Thoracic aorta (tissue), 2 donors: ENCODE measurements at places on chromosomes 3 and 15. TPM values are rescaled to one million over a fixed set of nuclear protein-coding genes. Genes with fewer than 3 reads are reported as not detected.
A peak's percentile ranks its signal among the peaks of the same experiment; 100 is the strongest.

The NANOGP8 gene
- total RNA-seq = not detected

The BUB1B gene
- total RNA-seq = 0.41 TPM

DNA sequence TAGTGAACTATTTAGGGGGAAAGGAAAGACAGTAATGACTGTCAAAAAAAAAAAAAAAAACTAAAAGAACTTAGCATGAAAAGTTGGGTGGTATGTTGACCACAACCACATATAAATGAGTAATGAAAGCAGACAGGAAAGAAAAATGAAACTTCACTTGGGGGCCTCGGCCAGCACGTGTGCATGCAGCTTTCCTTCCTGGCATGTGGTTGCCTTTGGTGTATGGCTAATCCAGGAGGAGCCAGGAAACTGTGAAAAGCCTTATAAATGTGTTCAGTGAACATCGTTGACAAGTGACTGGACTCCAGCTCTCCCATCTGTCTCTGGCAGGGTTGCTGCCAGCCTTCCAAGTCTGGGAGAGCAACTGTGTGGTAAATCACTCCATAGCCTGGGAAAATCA, 195.1 kb downstream of the DTWD1 start:
- no peaks in the 10 kb centered on the region for H3K36me3 ChIP-seq
- no peak overlapping the region for H3K4me3 ChIP-seq
- peaks cover 8% of the 10 kb centered on the region for H3K4me1 ChIP-seq
- H3K27ac ChIP-seq = no peak overlapping the region

- H3K27me3 ChIP-seq = no peaks in the 10 kb centered on the region
- DNase-seq = no peak
- H3K27ac ChIP-seq = peak overlapping the region; percentile 4
- H3K4me1 ChIP-seq = peaks cover 29% of the 10 kb centered on the region
Observed at GRCh38 chr3:124063197-124063909, 71.4 kb upstream of the ROPN1 start.

GRCh38 chr3:11455956-11456355, 183.8 kb downstream of the ATG7 start:
- no peak for DNase-seq
- H3K4me3 ChIP-seq = no peak overlapping the region
- peaks cover 18% of the 10 kb centered on the region for H3K4me1 ChIP-seq
- H3K36me3 ChIP-seq = no peaks in the 10 kb centered on the region
- H3K27ac ChIP-seq = no peak overlapping the region

DNA sequence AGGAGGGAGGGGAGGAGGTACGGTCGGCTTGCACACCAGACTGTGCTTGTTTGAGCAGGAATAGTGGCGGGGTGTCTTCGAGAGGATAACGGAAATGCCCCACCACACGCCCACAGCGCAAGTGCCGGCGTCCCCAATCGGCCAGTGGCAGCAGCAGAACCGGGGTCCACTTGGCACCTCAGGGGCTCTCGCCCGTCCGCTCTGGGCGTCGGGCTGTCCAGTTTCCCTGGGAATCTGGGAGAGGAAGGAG, 53.7 kb downstream of the CCDC54 start:
- peaks cover 10% of the 10 kb centered on the region for H3K4me1 ChIP-seq
- H3K36me3 ChIP-seq = no peaks in the 10 kb centered on the region
- DNase-seq = no peak
- H3K4me3 ChIP-seq = peak overlapping the region; percentile 93
- H3K27me3 ChIP-seq = no peaks in the 10 kb centered on the region

The MESP1 gene
- total RNA-seq = not detected
